ENCODE measurements at places on chromosomes 5 and 9.

- DNase-seq, result no peak
Observed at GRCh38 chr9:121464968-121465367, 34.7 kb downstream of the GGTA1 start.

GRCh38 chr5:133998042-133998441, 6.7 kb downstream of the VDAC1 start:
- DNase-seq, result no peak

DNA sequence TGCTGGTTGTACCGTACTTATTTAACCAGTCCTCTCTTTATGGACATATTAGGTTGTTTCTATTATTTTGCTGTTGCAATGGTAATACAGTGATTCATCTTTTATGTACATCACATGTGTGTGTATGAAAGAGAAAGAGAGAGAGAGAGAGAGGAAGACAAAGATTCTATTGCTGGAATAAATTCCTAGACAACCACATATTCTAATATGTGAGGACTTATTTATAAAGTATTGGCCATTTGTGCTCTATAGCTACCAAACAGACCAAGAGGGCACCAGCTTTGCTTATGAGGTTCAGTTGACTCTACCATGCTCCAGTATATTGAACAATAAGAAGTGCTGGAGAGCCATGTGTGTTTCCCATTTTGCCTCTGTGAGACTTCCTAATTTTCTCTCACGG, 513.5 kb downstream of the DMAC1 start:
- no peak for DNase-seq

DNA sequence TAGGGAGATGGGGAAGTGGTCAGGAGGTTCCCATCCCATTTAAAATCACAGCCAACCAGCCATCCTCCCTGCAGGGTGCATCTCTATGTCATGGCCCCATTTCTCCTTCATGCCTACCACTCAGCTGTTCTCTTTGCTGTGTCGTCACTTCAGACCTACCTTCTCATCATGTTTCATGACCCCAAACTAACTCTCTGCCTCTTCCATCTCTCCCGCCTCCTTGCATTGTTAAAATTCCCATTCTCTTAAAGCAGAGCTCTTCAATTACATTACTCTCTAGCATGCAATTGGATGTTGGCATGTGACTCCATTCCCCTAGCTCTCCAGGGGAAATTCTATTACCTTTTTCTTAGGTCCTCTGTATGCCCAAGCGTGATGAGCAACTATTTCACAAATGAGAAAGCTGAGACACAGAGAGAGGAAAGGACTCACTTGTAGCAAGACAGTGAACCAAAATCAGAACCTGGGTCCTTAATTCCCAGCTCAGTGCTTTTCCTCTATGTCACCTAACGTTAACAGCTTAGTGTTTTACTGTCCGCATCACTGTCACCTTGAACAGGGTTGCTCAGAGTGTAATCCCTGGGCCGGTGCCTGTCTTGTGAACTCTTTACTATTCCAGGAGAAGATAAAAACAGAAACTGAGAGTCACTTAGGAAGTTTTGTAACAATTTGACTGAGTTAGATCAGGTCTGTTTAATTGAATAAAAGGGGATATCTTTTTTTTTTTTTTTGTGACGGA, 28.1 kb downstream of the PDE6A start:
- no peak for DNase-seq

- no peak for DNase-seq
Observed at GRCh38 chr5:164597293-164597900, 1092.0 kb downstream of the MAT2B start.

- DNase-seq, result no peak
Observed at GRCh38 chr5:16450163-16450562, 15.4 kb downstream of the ZNF622 start.

- no peak for DNase-seq
Observed at GRCh38 chr9:85246541-85246940, 495.2 kb downstream of the AGTPBP1 start.

GRCh38 chr5:128777052-128777451, 188.2 kb upstream of the SLC27A6 start:
- no peak for DNase-seq

- no peak for DNase-seq
Observed at GRCh38 chr9:13049223-13049622, 230.3 kb downstream of the MPDZ start.

- no peak for DNase-seq
Observed at GRCh38 chr9:74942801-74943200, 9.9 kb downstream of the C9orf40 start.

All from T-helper 22 cell (primary cell).